ENCODE measurements at places on chromosomes 2 and 18.

DNA sequence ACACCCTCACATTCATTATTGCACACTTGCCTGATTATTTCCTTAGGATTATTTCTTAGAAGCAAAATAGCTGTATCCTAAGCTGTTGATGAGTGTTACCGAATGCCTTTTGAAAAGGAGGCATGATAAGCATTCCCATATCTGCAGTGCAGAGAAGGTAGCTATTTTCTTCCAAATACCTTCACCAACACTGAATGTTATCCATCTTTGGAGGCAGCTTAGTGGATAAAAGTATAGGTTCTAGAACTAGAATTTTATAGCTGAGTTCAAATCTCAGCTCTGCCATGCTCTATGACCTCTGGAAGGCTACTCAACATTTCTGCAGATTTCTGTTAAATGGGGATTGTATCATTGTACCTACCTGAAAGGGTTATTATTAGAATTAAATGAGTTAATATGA, 185.0 kb upstream of the CCDC150 start:
- DNase-seq: no peak

DNA sequence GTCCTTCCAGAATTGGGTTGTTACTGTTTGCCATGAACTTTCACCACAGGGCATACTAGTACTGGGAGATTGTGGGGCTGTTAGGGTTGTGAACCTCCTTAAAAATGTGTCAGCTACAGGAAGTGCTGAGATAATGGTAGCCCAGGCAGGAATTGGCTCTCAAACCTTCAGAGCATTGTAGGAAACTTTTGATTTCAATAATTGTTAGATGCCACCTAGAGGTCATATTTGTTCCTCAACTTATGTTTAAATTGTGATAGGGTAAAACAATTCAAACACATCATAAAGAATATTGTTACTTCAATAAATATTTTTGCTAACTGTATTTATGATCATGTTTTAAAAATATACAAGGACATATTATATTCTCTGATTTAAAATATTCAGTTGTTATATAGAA, 594.6 kb downstream of the ADCYAP1 start:
- no peak for DNase-seq

DNA sequence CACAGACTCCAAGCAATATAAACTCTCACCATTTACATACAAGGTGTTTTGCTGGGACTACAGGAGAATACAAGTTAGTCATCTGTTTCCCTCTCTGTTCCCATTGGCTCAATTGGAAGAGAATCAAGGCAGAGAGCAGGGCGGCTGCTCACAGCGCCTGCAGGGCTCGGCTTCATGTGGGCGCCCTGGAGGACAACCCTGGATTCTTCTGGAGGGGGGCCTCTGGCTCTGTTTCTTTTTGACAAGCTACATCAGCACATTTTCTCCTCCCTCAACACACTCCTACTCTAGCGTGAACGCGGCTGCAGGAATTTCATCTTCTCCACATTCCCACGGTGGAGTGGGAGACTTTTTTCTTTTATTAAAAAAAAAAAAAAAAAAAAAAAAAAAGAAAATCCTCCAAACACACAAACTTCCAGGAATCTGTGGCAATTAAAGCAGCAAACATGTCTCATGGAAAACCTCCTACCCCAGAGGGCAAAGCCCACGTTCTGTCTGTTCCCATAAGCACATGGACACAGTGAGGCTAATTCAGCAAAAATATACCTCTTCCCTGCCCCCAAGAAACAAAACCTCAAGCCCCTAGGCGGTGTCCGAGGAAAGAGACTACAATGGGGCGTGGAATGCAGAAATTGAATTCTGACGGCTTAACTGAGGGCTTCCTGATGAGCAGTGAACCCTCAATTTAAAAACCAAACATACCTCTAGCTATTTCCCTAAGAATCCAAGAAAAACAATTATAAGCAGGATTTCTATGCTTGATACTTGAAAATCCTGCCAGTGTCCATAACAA, 50.6 kb downstream of the PARD6G start:
- DNase-seq: no peak

DNA sequence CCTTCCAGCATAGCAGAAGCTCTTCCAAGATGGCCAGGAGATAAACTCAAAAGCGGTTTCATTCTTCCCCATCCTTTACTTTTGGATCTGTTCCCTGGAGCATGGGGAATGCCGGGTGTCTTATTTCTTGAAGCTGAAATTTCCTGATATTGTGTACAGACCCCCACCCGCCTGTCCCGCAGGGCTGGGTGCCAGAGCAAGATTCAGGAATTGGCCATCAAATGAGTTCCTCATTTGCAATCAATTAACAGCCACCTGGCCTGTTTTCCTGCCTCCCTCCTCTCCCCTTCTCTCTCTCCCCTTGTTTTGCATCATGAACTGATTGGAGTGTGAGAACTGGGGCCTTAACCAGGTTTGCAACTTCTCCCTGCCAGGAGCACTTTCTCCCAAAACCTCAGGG, 202.1 kb downstream of the SH3RF3 start:
- DNase-seq: no peak

DNA sequence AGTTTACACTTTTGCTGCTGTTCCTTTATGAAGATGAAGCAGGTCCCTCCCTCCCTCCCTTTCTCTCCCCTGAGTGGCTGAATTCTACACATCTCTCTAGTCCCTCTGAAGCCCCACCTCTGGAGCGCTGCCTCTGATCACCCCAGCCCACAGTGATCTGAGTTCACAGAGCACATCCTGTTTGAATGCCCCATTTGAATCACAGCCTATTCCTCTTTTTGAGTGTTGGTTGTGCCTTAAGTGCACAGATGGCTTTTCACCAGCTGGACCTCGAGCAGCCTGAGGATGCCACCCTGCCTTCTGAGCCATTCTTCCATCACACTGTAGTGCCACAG, 87.1 kb downstream of the ITGB1BP1 start:
- DNase-seq: no peak

DNA sequence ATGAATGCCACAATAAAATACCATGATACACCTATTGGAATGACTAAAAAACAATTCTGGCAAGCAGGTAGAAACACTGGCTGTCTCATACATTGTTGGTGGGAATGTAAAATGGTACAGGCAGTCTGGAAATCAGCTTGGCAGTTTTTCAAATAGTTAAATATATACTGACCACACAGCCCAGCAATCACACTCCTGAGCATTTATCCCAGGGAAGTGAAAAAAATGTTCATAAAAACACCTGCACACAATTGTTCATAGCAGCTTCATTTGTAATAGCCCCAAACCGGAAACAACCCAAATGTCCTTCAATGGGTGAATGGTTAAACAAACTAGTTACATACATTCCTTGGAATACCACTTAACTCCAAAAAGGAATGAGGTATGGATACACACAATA, 137.2 kb downstream of the TFCP2L1 start:
- no peak for DNase-seq

DNA sequence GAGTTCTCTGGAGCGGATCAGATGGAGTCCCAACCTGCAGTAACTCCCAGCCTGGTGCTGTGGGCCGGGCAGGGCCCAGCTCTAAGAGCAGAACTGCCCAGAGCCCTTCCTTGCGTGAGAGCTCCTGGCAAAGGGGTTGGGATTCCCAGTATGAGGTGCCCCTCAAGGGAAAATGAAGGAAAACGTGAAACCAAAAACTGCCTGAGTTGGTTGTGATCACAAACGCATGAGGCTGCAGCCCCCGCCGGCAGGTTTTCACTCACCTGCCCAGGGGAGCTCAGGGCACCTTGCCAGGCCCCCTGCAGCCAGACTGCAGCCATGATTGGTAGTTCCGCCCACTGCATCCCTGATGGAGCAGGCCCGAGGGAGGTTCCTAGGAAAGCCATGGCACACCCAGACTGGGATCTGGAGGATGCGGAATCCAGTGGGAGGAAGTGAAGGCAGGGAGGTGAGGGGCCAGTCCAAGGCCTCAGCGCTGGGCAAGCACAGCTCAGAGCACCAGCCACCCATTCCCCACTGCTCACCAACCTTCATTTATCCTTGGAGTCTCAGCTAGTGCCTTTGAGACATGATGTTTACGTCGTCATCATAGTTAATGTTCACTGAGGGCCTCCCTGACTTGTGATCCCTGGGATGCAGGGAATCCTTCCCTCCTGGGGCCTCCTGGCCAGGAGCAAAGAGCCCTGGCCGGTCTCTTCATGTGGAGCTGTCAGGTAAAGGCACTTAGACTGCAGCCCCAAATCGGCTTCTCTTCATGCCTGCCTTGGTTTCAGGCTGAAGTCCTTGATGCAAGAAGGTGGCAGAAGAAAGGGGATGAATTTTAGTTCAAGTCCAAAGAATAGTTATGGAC, 103.2 kb downstream of the INHBB start:
- no peak for DNase-seq

DNA sequence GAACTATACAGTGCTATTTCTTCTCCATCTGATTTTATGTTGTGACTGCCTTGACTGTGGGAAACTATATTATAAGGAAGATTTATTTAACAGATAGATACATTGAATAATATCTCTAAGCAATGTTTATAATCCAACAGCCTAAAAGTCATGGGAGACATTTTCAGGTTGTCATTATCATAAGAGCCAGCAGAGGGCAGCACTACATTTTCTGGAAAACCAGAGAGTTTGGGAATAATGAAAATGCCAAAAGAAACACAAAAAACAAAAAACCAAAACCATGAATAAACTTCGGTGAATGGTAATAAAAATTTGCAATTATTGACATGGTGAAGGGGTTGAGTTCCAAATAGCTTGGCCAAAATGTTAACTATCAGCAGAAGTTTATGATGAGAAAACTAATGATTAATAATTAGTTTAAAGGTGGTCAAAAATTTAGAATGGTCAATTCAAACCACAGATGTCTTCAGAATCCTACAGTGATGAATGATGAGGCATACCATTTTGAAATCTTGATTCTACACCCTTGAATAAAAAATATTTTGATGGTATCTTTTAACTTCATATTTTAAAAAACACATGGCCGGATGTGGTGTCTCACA, 4.7 kb downstream of the EEF1B2 start:
- peak; percentile 16 for DNase-seq

DNA sequence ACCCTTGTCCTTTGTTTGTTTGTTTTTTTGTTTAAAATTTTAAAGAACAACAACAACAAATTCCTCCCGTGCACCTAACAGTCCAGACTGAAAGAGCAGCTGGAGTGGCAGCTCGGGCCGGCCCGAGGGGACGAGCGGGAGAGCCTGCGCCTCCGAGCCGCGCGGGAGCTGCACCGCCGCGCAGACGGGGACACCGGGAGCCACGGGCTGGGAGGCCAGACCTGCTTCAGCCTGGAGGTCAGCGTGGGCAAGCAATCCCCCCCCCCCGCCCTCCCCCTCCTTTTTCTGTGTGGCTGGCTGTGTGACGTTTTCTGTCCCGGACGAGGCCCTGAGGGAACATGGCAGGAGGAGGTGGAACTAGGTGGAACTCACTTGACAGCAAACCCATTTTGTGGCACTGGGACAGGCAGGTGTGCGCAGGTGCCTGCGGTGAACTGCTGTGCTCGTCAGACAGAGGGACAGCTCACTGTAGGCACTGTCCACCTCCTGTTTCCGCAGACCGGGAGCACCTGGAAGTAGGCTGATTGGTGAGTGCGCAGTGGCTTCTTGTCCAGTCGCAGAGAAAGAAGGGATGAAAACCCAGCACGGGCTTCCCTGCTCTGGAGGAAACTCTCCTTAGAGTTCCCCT, 80.6 kb downstream of the MTCL1 start:
- DNase-seq: no peak

DNA sequence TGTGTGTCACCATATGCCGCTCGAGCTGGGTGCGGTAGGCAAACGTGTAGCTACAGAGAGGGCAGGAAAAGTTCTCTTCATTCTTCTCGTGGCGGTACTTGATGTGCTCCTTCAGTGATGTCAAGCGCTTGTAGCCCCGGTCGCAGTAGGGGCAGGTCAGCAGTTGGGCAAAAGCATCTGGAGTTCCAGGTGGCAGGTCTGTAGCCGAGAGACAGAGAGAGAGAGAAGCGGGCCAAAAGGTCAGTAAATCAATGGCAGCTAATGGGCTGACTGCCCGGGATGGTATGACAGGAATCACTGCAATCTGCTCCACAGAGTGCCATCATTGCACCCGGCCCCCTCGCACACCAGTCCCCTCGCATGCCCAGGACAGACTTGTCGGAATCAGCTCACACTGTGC, 116.0 kb downstream of the ZEB2 start:
- DNase-seq: no peak

DNA sequence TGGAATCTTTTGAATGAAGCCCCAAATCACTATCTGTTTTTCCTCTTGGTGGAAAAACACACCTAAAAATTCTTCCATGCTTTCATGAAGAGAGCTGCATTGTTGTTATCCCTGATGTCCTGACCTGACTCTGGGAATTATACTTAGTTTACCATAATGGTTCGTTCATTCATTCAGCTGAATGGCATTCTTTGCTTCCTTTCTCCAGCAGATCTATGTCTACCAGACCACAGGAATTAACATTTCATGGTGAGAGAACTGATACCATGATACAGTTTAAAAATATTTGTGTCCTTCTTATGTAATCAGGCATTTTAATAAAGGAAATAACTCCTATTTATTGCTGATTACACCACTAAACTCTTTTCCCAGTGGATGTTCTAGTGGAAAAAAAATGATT, 11.1 kb upstream of the SLC4A10 start:
- DNase-seq: no peak

DNA sequence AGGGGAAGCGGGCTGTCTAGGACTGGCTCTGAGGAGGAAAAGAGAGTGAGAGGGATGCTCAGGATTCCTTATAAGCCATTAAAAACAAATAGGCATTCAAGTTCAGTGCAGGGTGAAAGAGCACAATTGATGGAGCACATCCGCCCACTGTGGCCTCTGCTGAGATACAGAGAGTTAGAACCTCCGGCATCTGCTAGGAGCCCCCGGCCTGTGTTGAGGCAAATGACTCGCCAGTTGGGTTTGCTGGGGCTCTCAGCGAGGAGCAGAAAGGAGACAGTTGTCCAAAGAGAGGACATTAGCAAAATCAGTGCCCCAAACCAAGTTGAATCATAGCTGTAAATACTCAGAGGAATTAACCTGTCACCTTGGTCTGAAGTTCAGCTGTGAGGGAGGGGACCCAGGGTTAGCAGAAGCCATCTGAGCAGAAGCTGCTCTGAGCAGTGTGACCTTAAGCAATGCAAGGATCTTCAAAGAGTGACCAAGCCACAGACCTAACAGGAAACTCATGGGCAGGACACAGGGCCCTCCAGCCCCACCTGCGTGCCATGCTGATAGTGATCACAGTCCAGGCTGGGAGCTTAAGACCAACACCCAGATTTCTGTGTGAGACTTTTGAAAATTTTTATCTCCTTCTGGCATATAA, 23.3 kb upstream of the IL18RAP start:
- DNase-seq: no peak

GRCh38 chr2:2801458-2801857, 470.4 kb upstream of the MYT1L start:
- DNase-seq: no peak

- DNase-seq: no peak
These were observed 62.8 kb downstream of the EFEMP1 start for GRCh38 chr2:55860832-55861231.
